Astrocyte (in vitro differentiated cells and primary cell): ENCODE measurements at places on chromosomes 6 and 20. TPM values are rescaled to one million over a fixed set of nuclear protein-coding genes. Genes with fewer than 3 reads are reported as not detected.

Gene SAMD10
- 2.7 and 4.3 TPM in 2 replicates for total RNA-seq

Gene SRSF12
- 7.0 and 9.2 TPM in 2 replicates for total RNA-seq

Gene HCK
- total RNA-seq, result 0.34 and 0.53 TPM in 2 replicates

Gene IL17A
- total RNA-seq, result not detected in 2 replicates

Gene CNR1
- 0.84 and 1.00 TPM in 2 replicates for total RNA-seq

Gene CCND3
- total RNA-seq, result 64.8 and 69.9 TPM in 2 replicates

Gene RGS17
- 3.4 and 3.7 TPM in 2 replicates for total RNA-seq
